ENCODE measurements at places on chromosomes 12 and 14.

DNA sequence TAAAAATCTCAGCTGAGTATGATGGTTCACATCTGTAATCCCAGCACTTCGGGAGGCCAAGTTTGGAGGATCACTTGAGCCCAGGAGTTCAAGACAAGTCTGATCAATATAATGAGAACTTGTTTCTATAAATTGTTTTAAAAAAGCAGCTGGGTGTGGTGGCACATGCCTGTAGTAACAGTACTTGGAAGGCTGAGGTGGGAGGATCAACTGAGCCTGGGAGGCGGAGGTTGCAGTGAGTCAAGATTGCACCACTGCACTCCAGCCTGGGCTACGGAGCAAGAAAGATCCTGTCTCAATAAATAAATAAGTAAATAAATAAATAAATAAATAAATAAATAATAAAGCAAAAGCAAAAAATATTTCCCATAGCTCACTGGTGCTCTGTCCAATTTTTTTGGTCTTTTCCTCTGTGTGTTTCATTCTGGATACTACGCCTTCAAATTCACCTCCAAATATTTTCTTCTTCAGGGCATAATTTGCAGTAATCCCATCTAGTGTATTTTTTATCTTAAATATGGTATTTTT is 32.7 kb upstream of the SNX6 start:
- no peak for DNase-seq

GRCh38 chr14:44135972-44136371 is 371.1 kb downstream of the FSCB start:
- no peak for DNase-seq

GRCh38 chr12:96099986-96100385 is 64.6 kb upstream of the LTA4H start:
- peak; percentile 39 for DNase-seq

DNA sequence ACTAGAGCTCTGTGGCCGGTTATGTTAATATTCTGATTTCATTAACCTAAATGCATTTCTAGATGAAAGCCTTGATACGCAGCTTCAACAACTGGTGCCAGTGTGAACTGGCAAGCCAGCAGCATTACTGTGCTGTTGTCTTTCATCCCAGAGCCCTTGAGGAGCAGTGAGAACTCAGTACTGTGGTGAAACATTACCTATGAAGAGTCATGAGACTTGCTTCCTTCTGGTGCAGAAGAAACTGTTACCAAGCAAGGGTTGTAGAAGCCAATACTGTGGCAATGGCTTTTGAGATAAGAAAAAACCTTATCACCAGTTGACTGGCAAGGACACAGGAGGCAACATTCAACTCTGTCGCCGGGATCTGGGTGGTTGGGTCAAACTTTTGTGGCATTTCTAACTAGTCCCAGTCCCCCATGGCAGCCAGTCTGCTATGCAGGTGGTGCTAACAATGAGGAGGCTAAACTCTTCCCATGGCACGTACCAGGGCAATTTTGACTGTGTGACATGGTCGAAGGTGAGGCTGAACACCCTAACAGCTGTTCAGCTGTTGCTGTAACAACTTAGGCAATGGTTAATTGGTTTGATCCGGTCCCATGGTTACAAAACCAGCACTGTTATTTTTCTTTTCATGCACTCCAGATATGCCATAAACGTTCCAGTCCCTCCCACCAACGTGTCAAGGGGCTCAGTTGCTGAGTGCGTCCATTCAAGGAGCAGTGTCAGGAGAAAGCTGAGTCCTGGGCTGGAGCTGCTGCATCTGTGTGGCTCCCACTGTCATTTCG is 12.6 kb upstream of the LGALS3 start:
- no peak for DNase-seq

DNA sequence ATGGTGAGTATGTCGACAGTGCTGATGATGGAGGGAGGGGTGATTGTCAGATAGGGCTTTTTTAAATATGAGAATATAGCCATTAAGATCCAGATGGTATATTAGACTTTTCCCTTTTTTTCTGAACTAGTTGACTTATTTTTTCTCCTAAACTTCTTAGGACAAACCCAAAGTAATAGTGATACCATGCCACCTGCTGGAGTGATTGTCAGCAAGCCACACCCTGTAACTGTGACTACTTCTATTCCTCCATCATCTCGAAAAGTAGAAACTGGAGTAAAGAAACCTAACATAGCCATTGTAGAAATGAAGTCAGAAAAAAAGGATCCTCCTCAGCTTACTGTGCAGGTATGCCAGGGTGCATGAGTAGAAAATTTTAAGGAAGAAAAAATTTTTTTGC is 40.1 kb downstream of the KIAA0586 start:
- DNase-seq: no peak

DNA sequence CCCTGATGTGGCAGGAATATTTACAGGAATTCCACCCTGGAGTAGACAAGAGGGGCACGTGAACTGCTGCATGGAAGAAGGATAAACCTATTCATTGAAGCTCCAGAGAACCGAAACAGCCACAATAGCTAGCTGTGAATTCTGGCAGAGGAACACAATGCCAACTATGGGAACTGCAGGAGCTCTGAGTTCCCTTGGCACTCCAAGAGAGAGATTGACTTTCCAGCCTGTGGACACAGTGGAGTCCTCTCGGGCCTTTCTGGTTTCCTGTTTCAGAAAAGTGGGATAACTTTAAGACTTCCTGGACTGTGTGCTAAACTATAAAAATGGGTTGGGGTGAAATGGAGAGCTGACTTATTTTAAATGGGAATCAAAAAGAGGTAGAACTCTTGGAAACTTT is 11.9 kb downstream of the CACNA2D4 start:
- DNase-seq: no peak

- no peak for DNase-seq
These were observed 34.3 kb downstream of the NOPCHAP1 start for GRCh38 chr12:105020241-105020962.

DNA sequence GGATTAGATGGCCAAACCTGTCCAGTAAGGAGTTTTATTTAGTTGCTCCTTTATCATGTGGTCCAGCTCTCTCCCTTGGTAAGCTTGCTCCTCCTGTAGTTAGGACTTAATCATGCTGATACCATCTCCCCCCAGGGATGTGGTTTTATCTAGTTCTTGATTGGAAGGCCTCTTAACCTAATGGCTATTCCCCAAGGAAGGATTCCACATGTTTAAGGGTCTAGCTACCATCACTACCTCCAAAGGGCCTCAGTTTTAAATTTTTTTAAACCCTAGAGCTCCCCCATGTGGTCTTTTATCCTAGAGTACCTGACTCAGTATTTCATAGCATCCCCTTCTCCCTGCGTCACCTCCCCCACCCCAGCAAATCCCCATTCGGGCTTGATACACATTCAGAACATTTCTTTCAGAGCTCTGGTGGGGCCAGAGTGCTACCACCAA is 22.5 kb downstream of the MAP3K12 start:
- DNase-seq: peak; percentile 54

DNA sequence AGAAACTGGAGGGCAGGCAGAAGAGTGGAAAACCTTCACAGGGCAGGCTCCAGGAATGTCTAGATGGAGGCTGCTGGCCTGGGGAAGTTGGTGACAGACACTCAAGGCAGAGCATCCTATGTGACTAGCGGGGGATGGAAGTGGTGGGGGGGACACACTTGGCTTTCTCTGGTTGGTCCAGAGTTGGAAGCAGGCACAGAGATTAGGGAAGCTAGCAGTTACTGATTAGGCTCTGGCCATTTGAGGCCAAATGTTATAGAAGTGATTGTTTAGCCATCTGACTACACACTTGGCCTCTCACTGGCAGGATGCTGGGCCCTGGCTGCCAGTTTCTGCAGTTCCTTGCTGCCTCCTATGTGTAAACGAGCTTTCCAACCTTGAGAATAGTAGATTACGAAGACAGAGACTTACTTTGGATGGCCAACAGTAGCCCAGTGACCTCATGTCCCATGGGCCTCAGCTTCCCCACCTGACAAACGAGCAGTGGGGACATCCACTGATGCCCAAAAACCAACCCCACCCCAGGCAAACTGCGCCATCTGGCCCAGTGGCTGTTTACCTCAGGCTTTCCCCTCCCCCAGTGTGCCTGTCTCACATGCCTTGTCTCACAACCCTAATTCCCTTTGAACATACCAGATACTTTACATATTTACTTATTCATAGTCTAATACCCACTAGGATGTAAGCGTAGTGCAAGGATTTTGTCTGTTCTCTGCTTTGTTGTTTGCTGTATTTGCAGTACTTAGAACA is 102.7 kb downstream of the PAPLN start:
- no peak for DNase-seq

GRCh38 chr12:4471256-4471655 is 25.6 kb upstream of the FGF6 start:
- DNase-seq: no peak
